ENCODE measurements at places on chromosomes 12 and 14.

GRCh38 chr14:73722581-73722980 lies 8.4 kb upstream of the PNMA1 start:
- DNase-seq = no peak

- no peak for DNase-seq
Measured at GRCh38 chr12:54014377-54015017, 5.7 kb downstream of the HOXC8 start.

DNA sequence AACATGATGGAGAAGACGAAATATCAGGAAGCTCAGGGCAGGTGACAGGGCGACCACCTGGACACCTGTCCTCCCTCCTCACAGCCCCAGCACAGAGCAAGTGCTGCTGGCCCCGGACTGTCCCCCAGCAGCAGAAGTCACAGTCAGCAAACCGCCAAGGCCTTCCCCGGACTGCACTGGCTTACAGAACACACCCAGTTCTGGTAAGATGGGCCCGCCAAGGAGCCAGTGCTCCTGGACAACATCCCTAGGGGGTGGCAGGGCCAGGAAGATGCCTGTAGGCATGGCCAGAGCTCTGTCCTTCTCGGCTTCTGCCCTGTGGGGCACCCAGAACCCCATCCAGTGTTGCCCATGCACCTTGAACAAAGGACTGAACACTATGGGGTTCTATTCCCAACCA lies 77.9 kb downstream of the BCL11B start:
- DNase-seq = no peak

GRCh38 chr12:127125607-127126259 lies 1141.2 kb upstream of the TMEM132C start:
- peak; percentile 38 for DNase-seq

DNA sequence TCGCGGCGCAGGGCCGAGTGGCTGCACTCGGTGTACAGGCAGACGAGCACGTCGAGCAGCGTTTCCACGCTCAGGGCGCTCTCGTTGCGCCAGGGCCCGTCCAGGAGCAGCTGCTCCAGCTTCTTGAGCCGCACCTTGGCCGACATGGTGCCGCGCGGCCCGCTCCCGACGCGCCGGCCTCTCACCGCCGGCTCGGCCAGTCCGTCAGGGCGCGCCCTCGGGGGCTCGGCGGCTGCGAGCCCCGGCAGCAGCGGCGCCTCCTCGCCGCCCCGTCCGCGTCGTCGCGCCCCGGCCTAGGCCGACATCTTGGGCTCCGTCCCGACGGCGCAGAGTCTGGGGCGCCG lies 349 bp downstream of the CDC42BPB start:
- DNase-seq = no peak

GRCh38 chr14:54443981-54444380 lies 2.8 kb upstream of the CNIH1 start:
- DNase-seq = no peak

DNA sequence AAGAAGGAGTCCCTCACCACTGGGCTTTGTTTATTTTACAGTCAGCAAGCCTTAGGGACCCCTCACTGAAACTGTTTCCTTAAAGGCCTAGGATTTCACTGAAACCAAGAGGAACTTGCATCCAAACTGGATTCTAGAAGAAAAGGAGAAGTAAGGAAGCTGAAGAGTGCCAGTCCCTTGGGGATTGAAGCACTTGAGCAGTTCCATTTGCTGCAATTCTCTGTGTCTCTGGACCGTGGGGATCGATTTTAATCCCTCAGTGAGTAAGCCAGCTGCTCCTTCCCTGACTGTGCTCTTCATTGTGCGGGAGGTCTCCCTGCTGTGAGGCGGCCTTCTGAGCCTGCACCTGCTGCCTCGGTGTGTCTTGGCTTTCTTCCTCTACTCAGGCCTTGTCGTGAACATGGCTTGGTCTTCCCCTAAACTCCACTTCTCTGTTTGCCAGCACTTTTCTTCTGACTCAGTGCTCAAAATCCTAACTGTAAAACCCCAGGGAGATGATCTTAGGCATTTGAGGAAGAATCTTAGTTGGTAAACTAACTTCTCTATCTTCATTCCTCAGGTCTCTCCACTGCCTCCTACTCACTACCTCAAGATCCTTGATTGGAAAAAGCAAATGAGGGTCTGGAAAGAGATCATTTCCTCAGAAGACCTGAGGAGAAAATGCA lies 132.6 kb downstream of the SLC38A6 start:
- no peak for DNase-seq

DNA sequence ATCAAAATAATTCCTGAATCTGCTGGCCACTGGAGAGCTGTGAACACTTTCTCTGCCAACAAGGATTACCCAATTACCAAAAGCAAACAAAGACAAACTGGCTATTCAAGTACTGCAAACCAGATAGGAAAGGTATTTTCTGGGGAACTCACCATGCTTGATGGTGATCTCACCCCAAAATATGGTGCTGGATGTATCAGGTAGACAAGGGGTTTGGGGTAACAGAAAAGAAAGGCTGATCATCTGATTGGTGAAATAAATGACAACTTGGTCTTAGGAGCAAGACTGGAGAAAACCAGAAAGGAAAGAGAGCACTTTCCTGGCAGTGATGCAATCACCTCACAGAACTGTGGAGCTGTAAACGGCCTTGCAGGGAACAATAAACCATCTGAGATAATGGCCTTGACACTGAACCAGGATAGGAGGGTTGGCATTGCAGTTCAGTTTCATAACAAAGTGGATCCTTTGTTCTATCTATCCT lies 31.0 kb upstream of the NPFF start:
- DNase-seq = no peak

GRCh38 chr14:100588671-100589070 lies 1.5 kb upstream of the BEGAIN start:
- DNase-seq = no peak

- peak; percentile 39 for DNase-seq
Measured at GRCh38 chr12:98743362-98743953, 98.4 kb downstream of the APAF1 start.

DNA sequence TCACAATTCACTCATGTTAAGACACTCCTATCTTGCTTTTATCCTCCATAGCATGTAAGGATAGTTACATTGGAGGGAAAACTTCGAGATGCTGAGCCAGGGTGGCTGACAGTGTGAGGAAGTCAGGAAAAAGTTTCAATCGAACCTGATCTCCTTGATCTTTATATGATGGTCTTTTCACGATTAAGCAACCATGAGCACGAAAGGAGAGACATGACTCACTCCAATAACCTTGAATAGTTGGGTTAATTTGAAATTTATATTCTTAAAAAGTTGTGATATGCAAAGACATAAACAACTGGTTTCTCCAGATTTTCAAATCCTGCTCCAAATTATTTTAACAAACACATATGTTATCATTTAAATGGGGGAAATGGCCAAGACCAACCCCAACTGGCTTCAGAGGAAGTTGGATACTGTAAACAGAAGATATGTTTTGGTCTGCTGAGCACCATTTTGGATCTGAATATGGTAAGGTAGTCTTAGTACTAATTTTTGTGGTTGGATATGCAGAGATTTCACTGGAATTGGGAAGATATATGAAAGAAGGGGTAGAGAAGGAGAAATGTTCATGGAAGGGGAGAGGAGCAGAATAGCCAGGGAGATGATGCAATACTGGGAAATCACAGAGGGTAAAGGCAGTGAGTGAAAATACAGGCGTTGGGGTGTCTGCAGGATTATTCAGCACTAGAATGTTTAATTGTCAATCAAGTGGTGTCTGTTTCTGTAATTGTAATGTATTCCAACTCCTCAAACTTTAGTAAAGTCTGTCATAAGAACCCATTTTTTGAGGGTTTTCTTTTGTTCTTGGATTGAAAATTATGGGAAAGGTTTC lies 185.2 kb upstream of the SLC38A2 start:
- DNase-seq = no peak

Measured in stimulated activated CD4-positive, alpha-beta T cell treated with anti-CD3 and anti-CD28 coated beads, TNF-alpha, amount 100 ng/mL, for 24 hours (primary cell).